ENCODE measurements at places on chromosomes 5 and 9. TPM values are rescaled to one million over a fixed set of nuclear protein-coding genes. Genes with fewer than 3 reads are reported as not detected.

Gene SLC25A2
- not detected for total RNA-seq

Gene EIF4E1B
- total RNA-seq = not detected

Gene ANXA2R
- 4.3 TPM for total RNA-seq

Gene DNM1
- 0.20 TPM for total RNA-seq

Gene NAIP
- total RNA-seq = 3.3 TPM

Gene CCNJL
- 8.6 TPM for total RNA-seq

Gene OBP2B
- not detected for total RNA-seq

Gene PLPPR1
- total RNA-seq = not detected

Gene MLANA
- total RNA-seq = not detected

Gene ORM2
- not detected for total RNA-seq

Gene ZNF354C
- 2.6 TPM for total RNA-seq

Gene LEAP2
- total RNA-seq = 1.4 TPM

Gene FOXD4L6
- not detected for total RNA-seq

Gene GADD45G
- 3.5 TPM for total RNA-seq

Gene SLC6A19
- not detected for total RNA-seq

Gene NFIL3
- 2.7 TPM for total RNA-seq

Gene C5orf46
- not detected for total RNA-seq

Gene GABBR2
- 3.8 TPM for total RNA-seq

Gene PTAR1
- 21.0 TPM for total RNA-seq

Gene RASEF
- 0.92 TPM for total RNA-seq

Measured in MG63 (cell line).